ENCODE measurements at places on chromosomes 2 and 18.

GRCh38 chr2:118661179-118661578 lies 186.3 kb downstream of the EN1 start:
- no peak for DNase-seq

DNA sequence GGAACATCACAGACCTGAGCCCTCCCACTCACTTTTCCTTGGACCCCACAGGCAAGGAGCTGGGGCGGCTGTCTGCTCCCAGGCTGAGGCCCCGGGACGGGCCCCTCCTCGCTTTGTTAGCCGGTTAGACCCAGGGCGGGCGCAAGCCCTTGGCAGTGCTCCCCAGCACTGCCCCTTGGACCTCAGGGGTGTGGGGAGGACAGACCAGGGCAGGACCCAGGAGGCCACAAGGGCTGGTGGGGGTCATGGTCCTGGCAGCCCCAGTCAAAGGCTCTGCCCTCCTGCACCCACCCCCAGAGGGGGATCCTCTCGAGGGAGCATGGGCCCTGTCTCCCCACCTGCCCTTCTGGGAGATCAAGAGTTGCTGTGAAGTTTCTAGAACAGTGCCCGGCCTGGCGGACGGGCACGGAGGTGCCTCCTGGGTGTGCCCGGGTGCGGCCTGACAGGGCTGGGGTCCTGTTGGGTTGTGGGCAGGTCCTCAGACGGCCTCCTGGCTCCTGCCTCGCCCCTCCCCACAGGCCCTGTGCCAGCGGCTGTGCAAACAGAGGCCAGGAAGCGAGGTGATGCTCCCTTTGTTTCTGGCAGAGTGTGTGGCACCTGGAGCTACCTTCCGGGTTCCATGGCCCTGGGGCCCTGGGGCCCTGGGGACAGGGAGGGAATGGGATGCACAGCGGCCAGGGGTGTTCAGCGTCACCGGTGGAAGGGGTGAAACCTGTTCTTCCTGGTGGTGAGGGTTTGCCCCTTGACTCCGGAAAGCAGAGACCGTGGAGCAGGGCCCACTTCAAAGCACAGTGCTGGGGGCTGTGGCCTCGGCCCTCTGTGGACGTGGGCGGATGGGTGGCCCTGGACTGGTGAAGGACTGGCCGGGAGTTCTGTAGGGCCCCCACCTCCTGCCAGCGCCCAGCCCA lies 2.9 kb upstream of the GAL3ST2 start:
- no peak for DNase-seq

GRCh38 chr18:7830468-7830867 lies 263.4 kb downstream of the PTPRM start:
- no peak for DNase-seq

GRCh38 chr18:42426496-42427015 lies 471.5 kb downstream of the PIK3C3 start:
- DNase-seq = no peak

GRCh38 chr2:143205106-143205764 lies 76.0 kb downstream of the ARHGAP15 start:
- DNase-seq = no peak

DNA sequence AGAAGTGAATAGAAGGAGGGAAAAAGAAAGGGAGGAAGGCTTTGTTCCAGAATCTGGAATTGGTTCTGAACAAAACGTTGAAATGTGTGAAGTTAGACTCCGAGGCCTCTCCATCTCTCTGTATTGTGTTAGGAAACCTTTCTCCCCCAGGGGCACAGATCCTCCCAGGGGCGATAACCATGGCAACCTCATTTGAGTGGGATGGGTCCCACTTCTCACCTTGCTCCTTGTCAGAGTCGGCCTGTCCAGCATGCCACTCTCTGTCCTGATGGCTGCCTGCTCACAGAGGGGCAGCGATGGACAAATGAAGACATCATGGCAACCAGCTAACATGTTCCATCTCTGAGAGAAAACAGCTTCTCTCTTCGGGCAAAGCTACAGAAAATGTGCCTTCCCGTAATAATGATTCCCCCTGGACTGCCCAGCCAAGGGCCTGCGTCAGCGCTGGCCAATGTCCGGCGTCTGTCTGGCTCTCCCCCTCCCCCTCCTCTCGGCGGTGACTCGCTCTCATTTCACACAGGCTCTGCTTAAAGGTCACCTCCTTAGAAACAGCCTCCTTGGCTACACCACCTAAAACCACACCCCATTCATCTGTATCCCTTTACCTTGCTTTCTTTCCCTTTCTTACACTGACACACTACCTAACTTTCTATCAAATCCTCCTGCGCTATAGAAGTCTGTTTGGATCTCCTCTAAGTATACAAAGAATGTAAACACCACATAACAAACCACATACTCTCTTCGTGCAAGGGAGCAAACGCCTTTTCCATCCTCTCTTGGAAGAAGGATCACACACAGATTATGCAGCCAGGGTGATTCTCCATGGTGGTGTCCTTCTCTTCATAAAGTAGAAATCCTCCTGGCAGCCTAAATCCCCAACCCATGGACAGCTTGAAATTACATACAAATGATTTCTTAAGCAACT lies 32.1 kb upstream of the TTC39C start:
- DNase-seq = no peak

DNA sequence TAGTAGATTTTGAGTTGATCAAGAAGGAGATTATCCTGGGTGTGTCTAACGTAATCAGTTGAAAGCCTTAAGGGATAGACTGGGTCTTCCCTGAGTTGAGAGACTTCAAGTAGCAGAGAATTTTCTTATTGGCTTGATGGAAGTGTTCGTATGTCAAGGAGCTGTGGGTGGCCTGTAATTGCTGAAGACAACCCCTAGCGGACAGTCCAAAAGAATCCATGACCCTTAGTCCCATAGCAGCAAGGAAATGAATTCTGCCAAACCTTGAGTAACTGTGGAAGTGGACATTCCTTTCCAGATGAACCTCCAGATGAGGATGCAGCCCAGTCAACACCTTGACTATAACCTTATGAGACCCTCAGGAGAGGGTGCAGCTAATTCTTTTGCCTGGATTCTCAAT lies 786.3 kb downstream of the SOCS6 start:
- no peak for DNase-seq

DNA sequence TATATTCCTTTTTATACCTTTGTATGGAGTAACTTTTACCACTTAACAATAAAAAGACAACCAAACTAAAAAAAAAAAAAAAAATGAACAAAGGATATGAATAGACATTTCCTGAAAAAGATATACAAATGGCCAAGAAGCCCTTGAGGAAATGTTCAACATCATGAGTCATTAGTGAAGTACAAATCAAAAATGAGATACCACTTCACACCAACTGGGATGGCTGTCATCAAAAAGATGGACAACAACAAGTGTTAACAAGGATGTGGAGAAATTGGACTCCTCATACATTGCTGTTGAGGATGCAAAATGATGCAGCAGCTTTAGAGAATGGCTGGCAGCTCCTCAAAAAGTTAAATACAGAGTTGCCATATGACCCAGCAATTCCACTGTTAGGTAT lies 22.6 kb upstream of the SCYGR2 start:
- DNase-seq = no peak

DNA sequence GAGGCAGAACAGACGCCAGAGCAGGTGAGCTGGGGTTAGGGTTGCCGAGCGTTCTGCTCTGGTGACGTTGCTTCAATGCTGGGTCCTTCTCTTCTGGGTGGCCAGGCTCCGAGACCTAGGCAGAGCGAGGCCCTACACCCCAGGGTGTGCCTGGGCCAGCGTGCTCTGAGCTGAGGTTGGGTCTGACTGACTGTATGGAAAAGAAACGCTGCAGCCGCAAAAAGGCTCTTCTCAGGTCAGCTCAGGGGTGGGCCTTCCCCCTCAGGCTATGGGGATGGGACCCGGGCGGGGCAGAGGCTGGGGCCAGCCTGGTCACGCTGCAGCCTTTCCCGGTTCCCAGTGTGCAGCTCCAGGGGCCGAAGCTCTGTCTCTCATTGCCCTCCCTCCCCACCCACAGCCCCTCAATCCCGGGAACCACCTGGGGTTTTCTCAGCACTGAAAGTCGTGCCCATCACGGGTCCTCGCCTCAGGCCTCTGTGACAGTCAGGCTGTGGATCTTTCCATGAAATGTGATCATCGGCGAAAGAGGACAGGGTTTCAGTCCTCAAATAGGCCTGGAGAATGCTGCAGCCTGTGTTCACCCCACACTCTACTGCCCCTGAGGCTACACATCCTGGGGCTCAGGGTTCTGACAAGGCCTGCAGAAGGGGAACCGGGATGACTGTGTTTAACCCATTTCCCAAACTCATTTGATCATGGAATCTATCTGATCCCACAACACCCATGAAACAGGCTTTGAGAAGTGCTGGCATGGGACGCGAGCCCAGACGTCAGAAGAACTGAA lies 19.4 kb downstream of the CYP26B1 start:
- DNase-seq = no peak

DNA sequence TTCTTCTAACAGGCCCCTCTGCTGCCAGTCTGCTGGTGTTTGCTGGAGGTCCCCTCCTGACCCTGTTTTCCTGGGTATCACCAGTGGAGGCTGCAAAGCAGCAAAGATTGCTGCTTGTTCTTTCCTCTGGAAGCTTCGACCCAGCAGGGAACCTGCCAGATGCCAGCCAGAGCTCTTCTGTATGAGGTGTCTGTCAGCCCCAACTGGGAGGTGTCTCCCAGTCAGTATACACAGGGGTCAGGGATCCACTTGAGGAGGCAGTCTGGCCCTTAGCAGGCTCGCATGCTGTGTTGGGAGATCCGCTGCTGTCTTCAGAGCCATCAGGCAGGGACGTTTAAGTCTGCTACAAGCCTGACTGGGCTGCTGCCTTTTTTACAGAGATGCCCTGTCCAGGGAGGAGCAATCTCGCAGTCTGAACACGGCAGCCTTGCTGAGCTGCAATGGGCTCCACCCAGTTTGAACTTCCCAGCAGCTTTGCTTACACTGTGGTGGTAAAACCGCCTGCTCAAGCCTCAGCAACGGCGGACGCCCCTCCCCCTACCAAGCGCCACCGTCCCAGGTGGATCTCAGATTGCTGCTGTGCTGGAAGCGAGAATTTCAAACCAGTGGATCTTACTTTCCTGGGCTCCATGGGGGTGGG lies 29.9 kb downstream of the CHCHD5 start:
- no peak for DNase-seq

DNA sequence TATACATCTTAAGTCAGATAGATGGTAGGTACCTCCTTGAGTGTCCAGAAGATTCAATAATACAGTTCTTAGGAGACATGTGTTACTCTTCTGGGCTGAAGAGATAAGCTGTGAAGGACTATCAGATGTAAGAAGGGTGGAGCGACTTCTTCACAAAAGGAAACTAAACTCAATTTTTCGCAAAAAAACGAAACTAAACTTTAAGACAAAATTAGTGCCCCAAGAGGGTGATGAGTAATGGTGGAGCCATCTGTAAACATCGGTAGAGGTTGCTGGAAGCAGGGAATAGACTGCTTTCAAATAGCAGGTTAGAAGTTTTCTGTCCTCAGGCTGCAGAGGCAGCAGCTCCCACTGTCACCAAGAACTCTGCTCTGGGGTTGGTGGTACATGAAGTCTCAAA lies 111.6 kb upstream of the TACR1 start:
- no peak for DNase-seq

GRCh38 chr2:20611077-20611843 lies 39.6 kb downstream of the HS1BP3 start:
- no peak for DNase-seq

GRCh38 chr18:26875040-26875654 lies 9.6 kb upstream of the AQP4 start:
- no peak for DNase-seq

GRCh38 chr18:79809482-79810192 lies 11.9 kb downstream of the KCNG2 start:
- no peak for DNase-seq

- DNase-seq = no peak
Observed at GRCh38 chr18:13726972-13727331, 479 bp downstream of the RNMT start.

DNA sequence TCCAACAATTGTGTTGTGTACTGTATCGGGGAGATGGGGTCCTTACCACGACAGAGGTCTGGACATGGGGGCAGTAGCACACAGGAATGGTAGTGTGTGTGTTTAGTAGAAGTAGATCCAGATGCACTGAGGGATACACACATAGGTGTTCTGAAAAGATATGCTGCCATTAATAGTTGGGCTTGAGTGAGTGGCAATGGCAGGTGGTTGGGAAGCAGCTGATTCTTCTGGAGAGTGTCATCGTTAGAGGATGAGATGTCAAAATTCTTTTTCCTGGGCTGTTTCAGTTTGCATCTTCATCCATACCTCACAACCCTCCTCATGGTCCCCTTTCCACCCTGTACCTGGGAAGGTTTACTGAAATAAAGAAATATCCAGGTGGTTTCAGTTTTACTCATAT lies 66.6 kb downstream of the UGGT1 start:
- no peak for DNase-seq

DNA sequence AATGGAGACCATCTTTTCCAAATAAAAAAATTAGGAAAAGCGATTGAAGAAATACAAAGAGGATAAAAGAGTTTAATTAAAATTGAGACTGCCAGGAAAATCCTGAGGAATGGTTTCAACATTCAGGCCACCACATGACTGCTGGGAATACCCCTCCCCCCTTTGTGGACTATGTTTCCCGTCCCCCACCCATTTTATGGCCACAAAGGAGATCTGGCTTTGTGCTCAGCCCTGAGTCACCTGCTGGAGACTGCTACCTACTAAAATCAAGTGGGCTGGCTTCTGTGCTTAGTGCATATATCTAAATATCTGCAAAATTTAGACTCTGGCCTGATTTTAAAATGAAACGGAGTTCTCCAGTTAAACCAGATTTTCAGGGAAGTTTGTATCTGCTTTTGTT lies 10.1 kb downstream of the RND3 start:
- no peak for DNase-seq

GRCh38 chr2:183125659-183126341 lies 1.6 kb downstream of the NUP35 start:
- DNase-seq = no peak

DNA sequence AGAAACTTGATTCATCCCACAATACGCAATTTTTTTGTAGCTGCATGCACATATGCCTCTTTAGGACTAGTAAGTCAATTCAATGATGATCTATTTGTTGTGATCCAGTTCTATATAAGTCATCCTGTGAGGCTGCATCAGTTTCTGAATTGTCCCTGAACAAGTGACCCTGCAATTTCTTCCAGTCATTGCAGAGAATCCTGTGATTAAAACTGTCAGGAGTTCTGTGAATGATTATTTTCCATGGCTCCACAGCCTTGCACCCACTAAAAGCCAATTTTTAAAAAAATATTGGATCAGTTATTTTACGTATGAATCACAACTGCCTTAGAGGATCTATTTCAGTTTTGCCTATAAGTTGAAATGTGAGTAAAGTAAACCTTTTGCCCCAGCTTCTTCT lies 1585.0 kb upstream of the ACVR2A start:
- no peak for DNase-seq

DNA sequence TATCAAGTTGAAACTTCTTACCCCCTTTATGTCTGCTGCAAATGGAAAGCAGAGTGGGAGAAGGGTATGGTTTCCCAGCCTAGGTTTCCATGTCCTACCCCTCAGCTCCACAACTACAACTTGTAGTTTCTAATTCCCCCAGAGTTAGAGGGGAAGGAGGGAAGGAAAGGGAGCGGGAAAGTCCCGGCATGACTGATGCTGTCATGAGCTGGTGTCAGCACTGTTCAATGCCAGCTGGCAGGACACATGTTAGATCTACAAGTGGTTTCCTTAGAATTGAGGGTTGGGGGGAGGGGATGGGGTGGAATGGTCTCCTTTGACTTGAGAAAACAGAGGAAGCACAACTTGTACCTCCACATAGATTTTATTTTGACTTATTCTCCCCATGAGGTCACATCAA lies 194.0 kb downstream of the MBD2 start:
- DNase-seq = no peak
